ENCODE measurements at places on chromosomes 3 and 15. TPM values are rescaled to one million over a fixed set of nuclear protein-coding genes. Genes with fewer than 3 reads are reported as not detected.

The SGO1 gene
- total RNA-seq, result 6.7 TPM

GRCh38 chr3:44198284-44199269, 43.1 kb upstream of the TOPAZ1 start:
- H3K27me3 ChIP-seq, result peaks cover 3% of the 10 kb centered on the region
- no peaks in the 10 kb centered on the region for H3K36me3 ChIP-seq
- no peak overlapping the region for H3K4me3 ChIP-seq

The SLITRK3 gene
- not detected for total RNA-seq

The DAPK2 gene
- 31.0 TPM for total RNA-seq

The HIGD2B gene
- total RNA-seq, result 1.4 TPM

- no peaks in the 10 kb centered on the region for H3K27me3 ChIP-seq
- H3K4me3 ChIP-seq, result no peak overlapping the region
- no peak for DNase-seq
- H3K36me3 ChIP-seq, result no peaks in the 10 kb centered on the region
- H3K4me1 ChIP-seq, result no peaks in the 10 kb centered on the region
- no peak overlapping the region for H3K27ac ChIP-seq
Observed at GRCh38 chr3:179950840-179951239, 85.9 kb downstream of the PEX5L start.

DNA sequence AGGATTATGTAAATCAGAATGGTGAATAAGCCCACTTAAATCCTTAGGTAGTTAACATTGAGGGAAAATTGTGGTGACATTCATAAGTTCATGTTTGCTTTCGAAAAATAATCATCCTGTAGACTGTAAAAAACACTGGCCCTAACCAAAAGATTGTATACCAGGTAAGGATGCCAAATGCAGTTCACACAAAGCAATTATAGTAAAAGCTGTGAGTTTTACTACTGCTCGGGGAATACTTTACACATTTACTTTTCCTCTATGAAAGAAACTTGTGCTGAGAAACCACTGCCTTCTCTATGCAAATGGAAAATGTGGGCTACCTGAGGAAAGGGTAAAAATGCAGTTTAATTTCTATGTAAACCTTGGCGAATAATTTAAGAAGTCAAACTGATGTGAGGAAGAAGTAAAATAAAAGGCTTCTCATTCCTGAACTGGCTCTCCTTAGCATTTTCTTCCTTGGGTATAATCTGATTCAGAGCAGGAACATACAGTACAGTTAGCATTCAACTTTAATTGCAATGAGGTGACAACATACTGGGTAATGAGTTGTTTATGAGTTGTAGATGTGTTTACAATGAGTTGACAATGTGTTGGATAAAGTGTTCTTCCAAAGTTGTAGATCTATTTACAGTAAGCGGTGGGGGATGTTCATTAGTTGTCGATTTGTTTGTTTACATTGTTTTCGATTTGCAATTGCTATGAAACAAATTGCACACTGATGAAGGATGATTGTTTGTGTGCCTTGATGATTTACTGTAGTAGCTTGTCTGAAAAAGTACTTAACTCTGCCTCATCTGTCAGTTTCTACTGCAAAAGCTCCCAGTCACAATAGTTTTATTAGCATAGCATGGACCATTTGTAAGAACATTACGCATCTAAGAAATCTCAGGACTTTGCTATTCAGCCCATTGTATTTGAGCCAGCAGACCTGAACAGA, 453.0 kb upstream of the DPH6 start:
- DNase-seq, result no peak
- no peak overlapping the region for H3K27ac ChIP-seq

DNA sequence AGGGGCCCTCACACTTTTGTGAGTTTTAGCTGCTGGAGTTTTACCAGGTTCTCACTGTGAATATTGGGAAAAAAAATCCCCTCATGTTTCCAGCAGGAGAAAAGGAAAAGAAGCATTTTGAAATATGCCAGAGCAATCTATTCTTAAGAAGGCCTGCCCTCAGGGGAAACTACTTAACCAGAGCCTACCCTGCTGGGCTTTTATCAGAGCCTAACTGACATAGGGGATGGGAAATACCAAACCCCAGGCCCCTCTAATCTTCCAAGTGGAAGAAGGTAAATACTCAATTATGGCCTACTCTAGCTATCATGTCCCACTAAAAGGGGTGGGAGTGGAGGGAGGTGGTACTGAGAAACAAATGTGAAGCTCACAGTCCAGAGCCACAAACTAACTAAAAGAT, 68.7 kb upstream of the NMNAT3 start:
- no peaks in the 10 kb centered on the region for H3K36me3 ChIP-seq
- H3K27me3 ChIP-seq, result peaks cover 3% of the 10 kb centered on the region
- no peak for DNase-seq

GRCh38 chr3:58623961-58624360, 42.6 kb downstream of the FAM3D start:
- no peak overlapping the region for H3K4me3 ChIP-seq
- no peaks in the 10 kb centered on the region for H3K4me1 ChIP-seq
- no peak overlapping the region for H3K27ac ChIP-seq
- no peaks in the 10 kb centered on the region for H3K27me3 ChIP-seq

- H3K4me3 ChIP-seq, result no peak overlapping the region
- no peaks in the 10 kb centered on the region for H3K27me3 ChIP-seq
- DNase-seq, result no peak
Observed at GRCh38 chr3:66507423-66508260, 6.8 kb upstream of the LRIG1 start.

GRCh38 chr3:7292362-7292761, 431.4 kb downstream of the GRM7 start:
- no peaks in the 10 kb centered on the region for H3K36me3 ChIP-seq
- H3K4me1 ChIP-seq, result no peaks in the 10 kb centered on the region
- no peak overlapping the region for H3K27ac ChIP-seq

The IVD gene
- total RNA-seq, result 106 TPM

The TRMT10C gene
- total RNA-seq, result 25.3 TPM

DNA sequence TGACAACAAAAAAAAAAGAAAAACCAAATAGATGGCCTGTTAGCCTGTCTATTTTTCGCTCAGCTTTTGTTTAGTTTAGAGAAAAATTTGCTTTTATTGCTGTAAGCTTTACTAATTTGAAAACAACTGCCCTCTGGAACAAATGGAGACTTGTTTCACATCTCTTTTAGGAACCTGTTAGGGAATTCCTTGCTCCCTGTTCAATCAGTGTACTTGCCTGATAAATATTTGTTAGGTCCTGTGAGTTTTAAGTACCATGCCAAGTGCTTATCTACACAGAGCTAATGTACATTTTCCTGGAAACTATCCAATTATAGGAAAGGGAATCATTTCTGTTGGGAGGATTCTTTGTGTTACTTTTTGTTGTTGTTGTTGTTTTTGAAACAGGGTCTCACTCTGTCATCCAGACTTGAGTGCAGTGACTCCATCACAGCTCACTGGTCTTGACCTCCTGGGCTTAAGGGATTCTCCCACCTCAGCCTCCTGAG, 3.5 kb upstream of the LIPH start:
- no peak for DNase-seq
- H3K4me3 ChIP-seq, result no peak overlapping the region
- no peak overlapping the region for H3K27ac ChIP-seq
- no peaks in the 10 kb centered on the region for H3K4me1 ChIP-seq
- H3K27me3 ChIP-seq, result no peaks in the 10 kb centered on the region

The GOLGA8S gene
- total RNA-seq, result 0.12 TPM

The LIPC gene
- total RNA-seq, result not detected

- no peaks in the 10 kb centered on the region for H3K36me3 ChIP-seq
- H3K27ac ChIP-seq, result no peak overlapping the region
- no peak overlapping the region for H3K4me3 ChIP-seq
- no peaks in the 10 kb centered on the region for H3K27me3 ChIP-seq
- DNase-seq, result no peak
Observed at GRCh38 chr3:124774327-124774718, 44.1 kb downstream of the UMPS start.

GRCh38 chr3:22659651-22660475, 543.3 kb upstream of the UBE2E2 start:
- H3K36me3 ChIP-seq, result no peaks in the 10 kb centered on the region
- no peak overlapping the region for H3K4me3 ChIP-seq
- H3K27me3 ChIP-seq, result no peaks in the 10 kb centered on the region
- no peak overlapping the region for H3K27ac ChIP-seq

GRCh38 chr3:27354588-27355203, 14.5 kb downstream of the NEK10 start:
- H3K4me3 ChIP-seq, result no peak overlapping the region
- peaks cover 17% of the 10 kb centered on the region for H3K4me1 ChIP-seq
- H3K36me3 ChIP-seq, result no peaks in the 10 kb centered on the region
- H3K27me3 ChIP-seq, result no peaks in the 10 kb centered on the region
- no peak for DNase-seq

DNA sequence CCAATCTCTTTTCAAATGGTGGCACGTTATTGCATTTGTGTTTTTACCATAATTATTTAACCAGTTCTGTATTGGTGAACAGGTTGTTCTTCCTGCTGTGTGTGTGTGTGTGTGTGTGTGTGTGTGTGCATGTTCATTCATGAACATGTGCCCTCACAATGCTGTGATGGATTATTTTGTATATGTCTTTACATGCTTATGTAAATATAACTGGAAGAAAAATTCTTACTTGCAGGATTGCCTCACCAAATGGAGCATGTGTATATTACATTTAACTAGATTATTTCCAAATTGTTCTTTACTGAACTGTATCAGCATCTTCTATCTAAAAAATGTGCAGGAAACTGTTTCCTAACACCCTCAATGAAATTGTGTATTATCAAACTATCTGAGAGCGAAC, 175.2 kb upstream of the ZPLD1 start:
- peaks cover 5% of the 10 kb centered on the region for H3K4me1 ChIP-seq
- no peak overlapping the region for H3K4me3 ChIP-seq
- no peak overlapping the region for H3K27ac ChIP-seq
- H3K27me3 ChIP-seq, result no peaks in the 10 kb centered on the region
- H3K36me3 ChIP-seq, result no peaks in the 10 kb centered on the region
